ENCODE measurements at places on chromosomes 6 and 20.

- peak; percentile 25 for DNase-seq
Measured at GRCh38 chr20:45229264-45230056, 8.3 kb downstream of the SEMG2 start.

- no peak for DNase-seq
Measured at GRCh38 chr20:2942439-2942838, 69.2 kb downstream of the PTPRA start.

DNA sequence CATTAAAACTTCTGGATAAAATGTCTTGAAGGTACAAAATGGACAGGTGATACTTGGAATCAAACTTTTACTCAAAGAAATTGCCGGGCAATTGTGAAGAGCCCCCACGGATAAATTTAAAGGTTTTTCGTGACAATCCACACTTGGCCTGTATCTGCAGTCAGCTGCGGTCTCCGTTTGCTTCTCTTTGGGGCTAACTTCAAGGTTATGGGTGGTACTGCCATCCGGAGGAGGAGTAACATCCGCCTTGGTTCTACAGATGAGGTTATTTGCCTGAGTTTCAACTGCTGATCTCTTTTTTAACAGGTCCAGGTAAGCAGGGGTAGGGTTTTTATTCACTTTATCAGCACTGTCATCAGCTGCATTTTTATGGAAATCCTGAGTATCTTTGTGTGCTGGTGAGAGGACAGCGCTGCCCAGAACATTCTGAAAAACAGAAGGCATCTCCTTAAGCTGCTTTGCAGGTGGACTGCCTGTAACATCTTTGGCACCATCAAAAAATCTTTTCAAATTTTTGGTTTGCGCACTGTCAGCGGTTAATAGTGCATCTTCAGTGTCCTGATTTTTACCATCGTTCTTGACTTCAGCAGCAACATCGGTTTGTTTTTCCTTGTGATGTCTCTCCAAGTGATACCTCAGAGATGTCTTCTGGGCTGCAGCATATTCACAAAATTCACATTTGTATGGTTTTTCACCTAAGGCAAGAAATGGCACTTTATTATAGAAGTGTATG, 16.9 kb downstream of the ZNF217 start:
- no peak for DNase-seq

DNA sequence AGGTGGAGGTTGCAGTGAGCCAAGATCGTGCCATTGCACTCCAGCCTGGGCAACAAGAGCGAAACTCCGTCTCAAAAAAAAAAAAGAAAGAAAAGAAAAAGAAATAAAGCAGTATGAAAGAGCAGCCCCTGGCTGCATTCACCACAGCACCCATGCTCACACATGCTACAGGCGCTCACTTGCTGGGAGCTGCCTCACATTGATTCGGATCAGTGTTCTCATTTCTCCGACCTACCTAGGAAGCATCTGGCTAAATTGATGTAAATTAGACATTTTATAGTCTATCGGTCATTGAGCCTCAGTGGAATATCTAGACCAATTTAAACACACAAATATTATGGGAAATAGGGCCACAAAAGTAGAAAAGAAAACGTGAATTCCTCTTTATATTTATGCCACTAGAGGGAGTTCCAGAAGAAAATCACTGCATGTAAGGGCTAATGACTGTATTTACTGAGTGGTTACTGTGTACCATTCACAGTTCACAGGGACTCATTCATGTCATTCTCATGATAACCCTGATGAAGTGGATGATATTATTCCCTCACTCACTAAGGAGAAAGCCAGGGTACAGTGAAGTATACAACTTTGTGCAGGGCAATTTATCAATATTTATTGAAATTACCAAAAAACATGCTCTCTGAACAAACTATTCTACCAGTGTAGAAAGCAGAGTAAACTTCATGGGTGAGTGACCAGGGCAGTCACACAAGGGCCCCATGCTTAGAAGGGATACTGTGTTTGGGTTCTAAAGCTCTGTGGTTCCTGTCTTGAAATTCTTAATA, 5.3 kb upstream of the MOG start:
- DNase-seq = no peak
